ENCODE measurements at places on chromosomes 2 and 18. TPM values are rescaled to one million over a fixed set of nuclear protein-coding genes. Genes with fewer than 3 reads are reported as not detected.

DNA sequence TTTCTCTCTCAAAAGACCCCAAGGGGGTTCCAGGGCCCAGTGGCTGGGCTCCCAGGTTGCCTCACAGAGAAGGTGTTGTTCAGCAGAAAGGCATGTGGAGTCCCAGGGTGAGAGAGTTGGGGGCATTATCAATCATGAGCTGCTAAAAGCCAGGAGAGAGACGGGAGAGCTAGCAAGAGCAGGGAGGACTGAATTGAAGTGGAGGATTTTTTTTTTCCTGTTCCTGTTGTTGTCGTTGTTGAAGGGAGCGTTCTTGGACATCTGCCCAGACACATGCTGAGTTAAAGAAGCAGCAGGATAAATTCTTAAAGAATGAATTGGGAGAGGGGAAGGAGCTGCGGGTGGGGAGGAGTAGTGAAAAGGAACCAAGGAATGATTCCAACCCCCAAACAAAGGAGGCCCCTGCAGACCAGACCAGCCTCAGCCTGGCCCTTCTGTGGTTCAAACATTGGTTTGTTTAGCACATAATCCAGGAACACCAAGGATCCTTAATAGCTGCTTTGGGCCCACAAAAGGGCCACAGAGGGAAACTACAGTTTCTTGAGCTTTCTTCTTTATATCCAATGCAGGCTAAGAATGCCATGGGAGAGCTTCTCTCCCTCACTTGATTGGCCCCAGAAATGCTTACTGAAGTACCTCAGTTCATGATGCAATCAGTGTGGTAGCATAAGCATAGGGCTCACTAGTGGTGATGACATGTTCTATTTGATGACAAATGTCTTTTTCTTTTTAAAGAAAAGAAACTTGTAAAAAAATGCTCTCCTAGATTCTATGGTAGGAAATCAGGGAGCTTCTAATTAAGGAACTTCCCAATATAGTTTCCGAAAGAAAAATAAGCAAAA lies 146.0 kb downstream of the SETBP1 start:
- DNase-seq = no peak

DNA sequence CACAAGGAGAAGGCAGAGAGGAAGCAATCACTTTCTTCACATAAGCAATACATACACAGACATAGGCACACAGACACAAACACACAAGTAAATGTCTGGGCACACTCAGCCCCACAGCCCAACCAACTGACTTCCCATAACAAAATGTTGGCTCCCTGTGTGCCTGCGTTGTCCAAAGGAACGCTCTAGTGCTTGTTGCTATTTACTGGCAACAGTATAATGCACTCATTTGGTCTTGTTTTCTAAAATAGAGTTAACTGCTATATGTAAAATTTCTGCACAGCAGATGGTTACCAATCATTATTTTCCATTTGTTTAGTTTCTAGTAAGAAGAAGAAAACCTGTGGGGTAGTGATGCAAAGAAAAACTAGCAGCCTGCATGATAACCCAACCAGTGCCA lies 16.5 kb downstream of the FIGN start:
- DNase-seq = no peak

- no peak for DNase-seq
Observed at GRCh38 chr18:62576845-62577512, 54.2 kb downstream of the ZCCHC2 start.

DNA sequence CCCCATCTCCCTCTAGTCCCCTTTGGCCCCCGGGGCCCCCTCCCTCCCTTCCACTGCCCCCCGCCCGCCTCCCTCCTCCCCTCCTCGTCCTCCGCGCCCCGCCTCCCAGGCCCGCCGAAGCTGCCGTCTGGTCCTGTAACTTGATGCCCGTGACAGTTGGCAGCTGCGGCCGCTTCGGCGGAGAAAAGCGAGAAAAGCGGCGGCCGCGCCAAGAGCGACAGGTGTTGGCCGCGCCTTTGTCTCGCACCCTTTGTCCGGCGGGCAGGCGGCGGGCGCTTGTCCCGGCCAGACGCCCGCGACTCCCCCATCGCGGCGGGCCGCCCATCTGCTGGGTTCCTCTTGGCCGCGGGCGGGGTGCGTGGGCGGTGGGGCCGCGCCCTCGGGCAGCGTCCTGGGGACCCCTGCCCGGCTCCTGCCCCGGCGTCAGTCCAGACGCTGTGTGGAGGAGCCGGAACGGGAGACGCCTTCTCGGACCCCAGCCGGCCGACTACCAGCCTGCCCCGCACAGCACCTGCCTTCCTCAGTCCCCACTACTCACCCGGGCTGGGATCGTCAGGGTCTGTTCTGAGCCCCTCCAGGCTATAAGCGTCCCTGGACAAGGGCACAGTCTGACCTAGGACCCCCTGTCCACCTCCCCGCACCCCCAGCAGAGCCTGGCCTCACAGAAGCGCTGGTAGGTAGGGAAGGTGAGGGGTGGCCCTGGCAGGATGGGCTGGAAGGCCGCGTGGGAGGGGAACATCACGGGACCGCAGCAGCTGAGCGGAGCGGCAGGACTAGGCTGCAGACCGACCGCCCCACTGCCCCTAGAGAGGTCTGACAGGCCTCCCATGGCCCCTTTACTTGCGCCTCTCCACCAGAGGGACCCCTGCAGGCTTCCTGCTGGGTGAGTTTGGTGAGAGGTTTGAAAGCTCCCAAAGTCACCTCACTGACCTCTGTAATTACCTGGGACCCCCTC lies 1.2 kb upstream of the HES6 start:
- no peak for DNase-seq

DNA sequence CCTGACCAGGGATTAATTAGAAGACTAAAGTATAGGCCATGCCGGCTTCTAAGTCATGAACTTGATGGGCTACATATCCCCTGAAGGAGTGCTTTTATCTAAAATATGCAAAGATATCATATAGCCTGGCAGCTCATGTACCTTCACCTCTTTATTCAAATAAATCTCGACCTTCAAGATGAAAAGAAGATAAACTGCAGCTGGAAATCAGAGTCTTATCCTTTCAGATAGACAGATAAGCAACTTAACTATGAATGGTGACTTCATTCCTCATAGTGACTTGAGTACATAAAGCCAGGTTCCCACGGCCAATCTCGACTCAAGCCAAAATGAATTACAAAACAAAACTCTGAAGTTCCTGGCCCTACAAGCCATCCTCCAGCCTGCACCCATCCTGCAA lies 165.3 kb upstream of the KLHL29 start:
- no peak for DNase-seq

GRCh38 chr2:127096718-127097470 lies 10.1 kb downstream of the BIN1 start:
- DNase-seq = no peak

DNA sequence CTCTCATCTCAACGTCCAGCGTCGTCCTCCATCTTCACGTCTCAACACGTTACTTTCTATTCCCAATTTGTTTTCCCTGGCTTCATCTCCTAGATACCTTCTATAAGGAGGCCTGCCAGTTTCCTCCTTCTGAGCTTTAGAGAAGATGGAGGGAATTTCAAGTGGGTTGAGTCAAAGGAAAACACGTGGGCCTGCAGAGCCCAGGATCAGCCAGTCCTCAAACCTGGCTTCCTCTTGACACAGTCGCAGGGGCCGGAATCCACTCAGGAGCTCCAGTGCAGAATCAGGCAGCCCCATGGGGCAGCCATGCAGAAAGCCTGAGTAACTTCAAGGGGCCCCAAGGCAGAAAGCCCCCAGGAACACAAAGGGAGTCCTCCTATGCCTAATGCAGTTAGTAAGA lies 14.5 kb upstream of the APCDD1 start:
- no peak for DNase-seq

GRCh38 chr2:102449370-102449974 lies 23.6 kb upstream of the SLC9A4 start:
- DNase-seq = peak; percentile 50

DUSP11 gene
- total RNA-seq = 40.1 TPM

UGT1A6 gene
- total RNA-seq = not detected

LYG2 gene
- total RNA-seq = not detected

SPATA3 gene
- not detected for total RNA-seq

CD207 gene
- not detected for total RNA-seq

IL18R1 gene
- 61.9 TPM for total RNA-seq

G6PC2 gene
- total RNA-seq = not detected

TRIM54 gene
- 0.25 TPM for total RNA-seq

Measured in activated T-helper 2 cell treated with anti-CD3 and anti-CD28 coated beads, Interferon-gamma antibody, Interleukin-2, Interleukin-4, amounts not matched to agents 10 μg/mL and 5 μg/mL and 100 μg/mL, durations not matched to agents 14 hours and 24 hours and 36 hours (primary cell).